ENCODE measurements at places on chromosomes 6 and 20. TPM values are rescaled to one million over a fixed set of nuclear protein-coding genes. Genes with fewer than 3 reads are reported as not detected.

EPPIN gene
- total RNA-seq: not detected

WFDC5 gene
- total RNA-seq: 1.6 TPM

KCNK17 gene
- not detected for total RNA-seq

SOD2 gene
- total RNA-seq: 156 TPM

C20orf141 gene
- total RNA-seq: not detected

PXDC1 gene
- total RNA-seq: 59.0 TPM

SLC17A3 gene
- not detected for total RNA-seq

PLA2G7 gene
- total RNA-seq: 0.04 TPM

Data from hair follicular keratinocyte (primary cell).